Skin of body (tissue), 3 donors: ENCODE measurements at places on chromosomes 7 and 10.

GRCh38 chr10:99983280-99983988 is 26.3 kb downstream of the DNMBP start:
- DNase-seq = peak; percentile 88

- DNase-seq = peak; percentile 32
Measured at GRCh38 chr7:26937939-26938623, 73.7 kb upstream of the SKAP2 start.

GRCh38 chr7:30062587-30062986 is 34.4 kb downstream of the PLEKHA8 start:
- DNase-seq = peak; percentile 32

DNA sequence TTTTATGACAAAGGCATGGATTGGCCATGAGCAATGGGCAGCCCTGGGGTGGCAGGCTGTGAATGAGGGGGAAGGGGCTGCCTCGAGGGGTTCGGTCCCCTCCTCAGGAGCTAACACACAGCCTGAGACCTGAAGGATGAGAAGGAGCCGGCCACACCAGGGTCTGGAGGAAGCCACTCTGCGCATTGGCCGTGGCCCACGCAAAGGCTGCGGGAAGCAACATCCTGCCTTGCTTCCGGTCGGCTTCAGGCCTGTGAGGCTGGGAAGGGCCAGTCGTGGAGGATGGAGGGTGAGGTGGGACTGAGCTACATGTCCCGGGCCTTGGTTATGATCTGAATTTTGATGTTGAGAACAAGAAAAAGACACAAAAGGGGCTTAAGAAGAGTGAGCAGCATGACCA is 49.4 kb downstream of the RGS10 start:
- DNase-seq = no peak

DNA sequence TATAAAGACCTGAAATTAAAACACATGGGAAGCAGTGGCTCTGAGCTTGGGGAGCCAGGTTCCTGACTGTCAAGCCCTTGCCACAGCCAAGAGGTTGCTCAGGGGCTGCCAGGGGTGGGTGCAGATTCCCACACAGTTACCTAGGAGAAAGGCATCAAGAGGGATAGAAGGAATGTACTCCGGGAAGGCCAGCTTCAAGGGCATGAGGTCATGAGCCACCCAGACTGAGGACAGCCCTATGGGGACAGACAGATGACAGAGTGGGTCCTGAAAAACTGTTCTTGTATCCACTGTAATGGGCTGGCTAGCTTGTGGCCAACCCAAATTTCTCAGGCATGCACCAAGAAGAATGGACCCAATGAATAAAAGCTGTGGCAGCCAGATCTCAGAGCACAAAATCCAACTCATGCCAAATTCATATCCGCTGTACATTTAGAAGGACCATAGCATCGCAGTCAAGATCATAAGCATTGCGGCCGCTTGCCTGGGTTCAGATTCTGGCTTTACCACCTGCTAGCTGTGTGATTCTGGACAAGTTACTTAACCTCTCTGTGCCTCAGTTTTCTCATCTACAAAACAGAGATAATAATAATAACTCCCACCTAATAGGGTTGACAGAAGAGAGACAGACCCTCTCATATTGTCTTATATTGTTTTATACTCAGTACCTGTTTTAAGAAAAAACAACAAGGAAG is 44.9 kb upstream of the KCNMA1 start:
- no peak for DNase-seq

DNA sequence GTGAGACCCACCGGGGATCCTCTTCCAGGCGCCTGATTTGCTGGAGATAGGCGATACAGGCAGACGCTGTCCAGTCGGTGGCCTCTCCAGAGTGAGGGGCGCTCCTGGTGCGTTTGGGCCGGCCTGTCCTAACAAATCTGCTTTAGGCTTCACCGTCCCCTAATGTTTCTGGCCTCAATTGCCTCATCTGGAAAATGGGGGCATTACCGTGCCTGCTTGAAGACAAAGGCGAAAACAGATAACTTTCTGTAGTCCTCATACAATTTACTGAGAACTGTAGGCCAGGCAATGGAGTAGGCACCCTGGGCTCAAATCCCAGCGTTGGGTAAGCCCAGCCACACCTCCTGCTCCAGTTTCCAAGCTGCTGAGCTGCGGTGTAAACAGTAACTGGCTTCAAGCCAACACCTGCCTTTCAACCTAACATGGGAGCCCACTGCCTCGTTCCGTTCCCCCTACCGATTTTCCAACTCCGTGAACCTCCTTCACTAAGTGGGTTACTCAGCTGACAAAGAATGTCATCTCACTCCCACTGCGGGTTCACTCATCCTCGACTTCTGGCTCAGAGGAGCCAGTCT is 589 bp upstream of the ZFAND4 start:
- DNase-seq = no peak

- no peak for DNase-seq
Measured at GRCh38 chr10:70616761-70617160, 14.2 kb upstream of the PRF1 start.

- DNase-seq = no peak
Measured at GRCh38 chr10:75525646-75526045, 94.2 kb downstream of the LRMDA start.

- peak; percentile 44 for DNase-seq
Measured at GRCh38 chr7:112204499-112205342, 1.5 kb downstream of the DOCK4 start.

GRCh38 chr10:43945094-43945730 is 296.5 kb upstream of the ZNF32 start:
- no peak for DNase-seq

DNA sequence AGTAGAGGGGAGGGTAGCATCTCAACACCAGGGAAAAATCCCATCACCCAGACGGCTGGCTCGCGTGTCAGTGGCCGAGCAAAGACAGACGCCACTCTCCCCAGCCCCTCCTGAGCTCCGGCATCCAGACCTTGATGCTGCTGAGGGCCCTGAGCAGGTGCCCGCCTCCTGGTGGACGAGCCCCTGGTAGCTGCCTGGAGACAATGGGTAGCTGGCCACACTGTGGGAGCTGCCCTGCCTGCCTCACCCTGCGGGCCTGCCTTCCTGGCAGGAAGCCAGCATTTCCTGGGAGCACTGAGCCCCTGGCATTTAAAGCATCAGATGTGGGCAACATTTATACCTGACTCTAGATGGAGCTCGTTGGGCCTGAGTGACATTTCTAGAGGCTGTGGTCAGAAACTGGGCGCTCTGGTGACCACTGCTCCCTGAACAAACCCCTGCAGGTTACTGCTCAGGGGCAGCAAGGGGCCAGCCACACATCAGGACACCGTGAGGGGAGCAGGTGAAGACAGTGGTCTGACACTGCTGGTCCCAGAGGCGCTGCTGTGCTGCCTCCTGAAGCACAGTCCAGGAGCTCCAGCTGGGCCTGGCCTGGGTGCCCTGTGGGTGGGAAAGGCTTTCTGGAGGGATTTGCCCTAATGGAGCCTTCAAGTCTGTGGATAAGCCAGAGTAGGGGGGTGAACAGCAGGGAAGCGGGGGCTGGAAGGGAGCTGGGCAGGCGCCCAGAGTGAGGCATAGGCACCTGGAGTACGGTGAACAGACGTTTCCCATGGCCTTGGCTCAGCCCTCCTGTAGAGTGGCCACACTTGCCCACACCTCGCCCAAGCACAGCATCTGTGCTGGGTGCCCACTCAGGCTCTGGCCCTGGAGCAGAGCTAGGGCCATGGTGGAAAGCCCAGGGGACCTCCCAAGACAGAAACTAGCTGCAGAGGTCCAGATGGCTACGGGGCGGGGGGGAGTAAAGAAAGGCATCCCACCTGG is 138.7 kb downstream of the MAPK8 start:
- DNase-seq = no peak

DNA sequence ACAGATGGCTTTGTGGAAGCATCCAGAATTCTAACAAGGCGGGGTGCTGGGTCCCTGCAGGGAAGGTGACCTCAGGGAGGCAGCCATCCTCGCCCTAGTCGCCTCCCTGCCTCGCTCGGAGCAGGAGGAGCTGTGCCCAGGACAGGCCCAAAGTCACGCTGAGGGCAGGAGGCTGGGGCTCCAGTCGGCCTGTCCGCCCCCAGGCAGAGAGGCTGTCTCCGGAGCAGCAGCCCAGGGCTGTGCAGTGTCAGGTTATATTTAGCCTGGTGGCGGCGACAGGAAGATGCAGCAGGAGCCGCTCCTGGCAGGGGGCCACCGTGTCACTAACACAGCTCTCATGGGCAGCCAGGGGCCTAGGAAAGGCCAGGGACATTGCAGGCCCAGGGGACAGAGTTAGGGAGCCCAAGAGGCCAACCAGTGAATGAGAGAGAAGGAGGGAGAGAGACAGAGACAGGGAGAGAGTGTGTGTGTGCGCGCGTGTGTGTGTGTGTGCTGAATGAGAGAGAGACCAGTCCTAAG is 13.5 kb downstream of the KCNH2 start:
- no peak for DNase-seq

GRCh38 chr10:90289037-90289436 is 568.8 kb downstream of the HTR7 start:
- no peak for DNase-seq

DNA sequence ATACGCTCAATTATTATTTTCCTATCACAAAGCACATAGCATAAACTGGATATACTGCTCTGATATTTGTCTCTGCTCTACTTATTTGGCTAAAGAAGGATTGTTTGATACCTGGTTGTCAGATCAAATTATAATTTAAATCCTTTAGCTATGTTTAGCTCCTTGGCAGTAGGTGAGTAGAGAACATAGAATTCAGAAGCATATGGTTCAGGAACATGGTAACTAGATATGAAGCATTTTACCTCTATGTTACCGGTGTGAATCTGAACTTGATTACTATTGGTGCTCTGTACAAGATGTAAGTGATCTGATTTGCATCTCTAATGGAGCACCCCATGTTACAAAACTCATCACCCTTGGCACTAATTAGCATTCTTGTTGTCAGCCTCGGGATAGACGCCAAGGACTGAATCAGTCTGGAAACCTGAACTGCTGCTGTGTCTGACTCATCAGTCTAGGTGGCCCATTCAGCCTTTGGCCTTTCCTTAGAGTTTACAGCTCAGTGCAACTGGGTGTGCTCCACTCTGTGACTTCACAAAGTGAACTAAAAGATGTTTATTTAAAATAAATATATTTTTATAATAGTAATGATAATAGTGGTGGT is 12.3 kb upstream of the MYPN start:
- DNase-seq = no peak

DNA sequence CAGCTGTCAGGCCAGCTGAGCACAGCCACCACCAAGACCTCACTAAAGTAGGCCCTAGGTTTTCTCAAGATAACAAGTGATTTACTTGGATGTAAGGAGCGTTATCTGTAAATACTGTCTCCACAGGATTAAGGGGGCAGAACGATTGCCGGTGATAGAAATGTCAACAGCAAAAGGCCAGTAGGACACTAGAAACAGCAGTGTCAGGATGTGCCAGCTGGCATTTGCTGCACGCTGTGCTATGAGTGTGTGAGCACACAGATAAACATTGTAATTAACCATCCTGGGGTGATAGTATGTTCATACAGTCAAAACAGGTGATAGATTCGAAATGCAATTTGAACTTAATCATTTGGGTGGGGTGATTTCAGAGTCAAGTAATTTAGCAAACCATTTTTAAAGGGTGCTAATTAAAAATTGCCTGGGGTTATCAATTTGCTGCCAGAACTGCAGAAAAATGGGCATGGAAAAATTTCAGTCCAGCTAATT is 36.3 kb upstream of the NOBOX start:
- no peak for DNase-seq

DNA sequence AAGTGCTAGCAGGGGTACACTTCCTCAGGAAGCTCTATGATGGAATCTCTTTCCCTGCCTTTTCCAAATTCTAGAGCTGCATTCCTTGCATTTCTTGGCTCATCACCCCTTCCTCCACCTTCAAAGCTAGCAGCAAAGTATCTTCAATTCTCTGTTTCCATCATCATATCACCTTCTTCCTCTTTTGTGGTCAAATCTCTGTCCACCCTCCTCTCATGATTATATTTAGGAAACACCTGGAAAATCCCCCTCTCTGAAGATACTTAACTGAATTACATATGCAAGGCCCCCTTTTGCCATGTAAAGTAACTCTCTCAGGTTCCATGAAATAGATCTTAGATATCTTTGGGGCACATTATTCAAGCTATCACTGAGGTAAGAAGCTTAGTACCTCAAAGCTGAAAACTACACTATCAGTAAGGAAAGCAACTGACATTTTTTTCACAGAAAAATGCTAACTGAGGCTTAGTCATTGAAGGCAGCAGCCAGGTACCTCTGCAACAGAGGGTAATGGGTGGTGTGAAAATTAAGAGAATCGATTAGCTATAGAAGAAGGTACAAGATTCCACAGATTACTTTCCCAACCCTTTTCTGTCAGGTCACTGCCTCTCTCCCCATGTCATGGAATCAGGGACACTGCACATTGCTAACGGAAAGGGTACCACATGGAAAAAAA is 197.3 kb downstream of the MACC1 start:
- no peak for DNase-seq

GRCh38 chr10:3902809-3903410 is 117.9 kb upstream of the KLF6 start:
- DNase-seq = no peak

DNA sequence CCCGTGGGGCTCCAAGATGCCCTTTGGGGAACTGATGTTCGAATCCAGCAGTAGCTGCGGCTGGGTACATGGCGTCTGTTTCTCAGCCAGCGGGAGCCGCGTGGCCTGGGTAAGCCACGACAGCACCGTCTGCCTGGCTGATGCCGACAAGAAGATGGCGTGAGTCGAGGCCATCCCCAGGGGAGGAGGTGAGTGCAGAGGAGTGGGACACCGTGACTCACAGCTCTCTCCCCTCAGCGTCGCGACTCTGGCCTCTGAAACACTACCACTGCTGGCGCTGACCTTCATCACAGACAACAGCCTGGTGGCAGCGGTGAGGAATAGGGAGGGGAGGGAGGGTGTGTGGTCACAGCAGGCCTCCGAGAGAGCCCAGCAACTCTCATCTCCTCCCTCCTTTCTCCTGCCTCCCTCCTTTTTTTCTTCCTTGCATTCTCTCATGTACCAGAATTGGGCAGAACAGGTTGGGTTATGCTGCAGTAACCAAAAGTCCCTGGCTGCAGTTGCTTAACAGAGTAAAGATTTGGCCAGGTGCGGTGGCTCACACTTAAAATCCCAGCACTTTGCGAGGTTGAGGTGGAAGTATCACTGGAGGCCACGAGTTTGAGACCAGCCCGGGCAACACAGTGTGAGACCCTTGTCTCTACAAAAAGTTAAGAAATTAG is 16.5 kb downstream of the ARPC1B start:
- no peak for DNase-seq

- no peak for DNase-seq
Measured at GRCh38 chr10:61960396-61961120, 59.1 kb downstream of the ARID5B start.

DNA sequence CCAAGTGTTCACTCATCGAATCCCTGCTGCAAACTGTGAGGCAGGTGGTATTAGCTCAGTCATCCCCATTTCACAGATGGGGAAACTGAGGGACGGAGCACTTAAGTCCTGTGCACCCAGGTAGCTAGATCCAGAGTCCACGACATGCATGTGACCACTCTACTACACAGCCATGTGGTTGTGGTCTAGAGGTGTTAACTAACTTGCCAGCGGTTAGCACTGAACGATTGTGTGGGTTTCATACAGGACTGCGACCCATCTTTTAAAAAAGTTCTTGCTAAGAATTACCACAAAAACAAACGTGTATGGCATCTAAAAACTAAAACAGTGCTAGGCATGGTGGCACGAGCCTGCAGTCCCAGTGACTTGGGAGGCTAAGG is 16.1 kb upstream of the ABCC2 start:
- DNase-seq = no peak

GRCh38 chr7:135731-136645 is 56.4 kb upstream of the FAM20C start:
- DNase-seq = no peak

GRCh38 chr7:75688200-75689136 is 50.3 kb downstream of the HIP1 start:
- DNase-seq = no peak

- no peak for DNase-seq
Measured at GRCh38 chr10:111784946-111785465, 398.6 kb downstream of the GPAM start.

- no peak for DNase-seq
Measured at GRCh38 chr10:52959810-52960209, 187.2 kb upstream of the MBL2 start.
